ENCODE measurements at places on chromosomes 4 and X. TPM values are rescaled to one million over a fixed set of nuclear protein-coding genes. Genes with fewer than 3 reads are reported as not detected.

Gene NLRP2B
- 0.28 TPM for total RNA-seq

DNA sequence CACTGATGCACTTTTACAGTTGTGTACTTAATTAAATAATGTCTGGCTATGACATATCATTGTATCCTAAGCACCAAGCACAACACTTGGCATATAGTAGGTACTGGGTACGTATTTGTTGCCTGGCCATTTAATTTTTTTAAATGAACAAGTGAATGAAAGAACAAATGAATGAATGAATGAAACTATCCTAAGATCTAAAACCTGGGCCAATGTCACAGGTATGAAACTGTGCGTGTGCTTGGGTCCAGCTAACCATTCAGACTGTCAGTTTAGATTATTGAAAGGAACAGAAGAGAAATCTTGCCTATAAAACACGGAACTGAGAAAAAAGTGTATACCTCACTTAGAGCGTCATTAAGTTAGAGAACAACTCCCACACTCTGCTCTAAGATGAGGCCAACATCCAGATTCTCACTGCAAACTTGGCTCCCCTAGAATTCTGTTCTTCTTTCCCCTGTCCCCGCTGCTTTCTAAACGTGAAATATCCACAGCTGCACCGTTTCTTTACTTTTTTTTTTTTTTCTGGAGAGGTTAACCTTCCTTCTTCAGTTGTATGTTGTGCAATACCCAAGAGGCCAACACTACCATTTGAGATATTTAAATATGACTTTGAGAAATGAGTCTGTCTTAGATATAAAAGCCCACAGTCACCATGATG, 17.3 kb upstream of the SEL1L3 start:
- H3K27ac ChIP-seq: no peak overlapping the region
- no peaks in the 10 kb centered on the region for H3K4me1 ChIP-seq
- no peak overlapping the region for H3K4me3 ChIP-seq
- no peaks in the 10 kb centered on the region for H3K36me3 ChIP-seq

DNA sequence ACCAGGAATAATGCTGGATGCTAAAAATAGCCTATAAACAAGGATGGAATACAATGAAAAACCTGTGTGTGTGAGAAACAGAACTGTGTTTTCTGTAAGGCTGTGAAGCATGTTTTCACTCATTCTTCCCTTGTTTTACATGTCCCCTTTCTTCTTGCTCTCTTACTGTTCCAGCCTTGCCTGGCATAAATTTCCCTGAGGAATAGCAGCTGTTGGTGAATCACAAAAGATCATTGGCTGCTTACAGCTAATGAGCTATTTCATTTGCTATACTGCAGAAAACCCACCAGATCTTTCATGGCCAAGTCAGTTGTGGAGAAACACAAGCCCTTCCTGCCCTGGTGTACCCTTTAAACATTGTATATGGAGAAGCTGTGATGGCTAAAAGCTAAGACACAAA, 91.1 kb downstream of the LDB2 start:
- no peak overlapping the region for H3K4me3 ChIP-seq
- DNase-seq: no peak
- no peaks in the 10 kb centered on the region for H3K36me3 ChIP-seq
- H3K27ac ChIP-seq: no peak overlapping the region

Gene CAPN6
- 0.81 TPM for total RNA-seq

Gene SOD3
- total RNA-seq: 164 TPM

Gene KCNIP4
- 19.9 TPM for total RNA-seq

Gene PNMA6F
- total RNA-seq: not detected

Gene ERCC6L
- 0.16 TPM for total RNA-seq

Gene RHOH
- 1.4 TPM for total RNA-seq

Gene SYTL5
- not detected for total RNA-seq

- no peak overlapping the region for H3K27ac ChIP-seq
- H3K36me3 ChIP-seq: no peaks in the 10 kb centered on the region
- no peaks in the 10 kb centered on the region for H3K4me1 ChIP-seq
- no peak for DNase-seq
- H3K27me3 ChIP-seq: no peaks in the 10 kb centered on the region
Measured at GRCh38 chrX:37998586-37999262, 7.6 kb upstream of the SYTL5 start.

DNA sequence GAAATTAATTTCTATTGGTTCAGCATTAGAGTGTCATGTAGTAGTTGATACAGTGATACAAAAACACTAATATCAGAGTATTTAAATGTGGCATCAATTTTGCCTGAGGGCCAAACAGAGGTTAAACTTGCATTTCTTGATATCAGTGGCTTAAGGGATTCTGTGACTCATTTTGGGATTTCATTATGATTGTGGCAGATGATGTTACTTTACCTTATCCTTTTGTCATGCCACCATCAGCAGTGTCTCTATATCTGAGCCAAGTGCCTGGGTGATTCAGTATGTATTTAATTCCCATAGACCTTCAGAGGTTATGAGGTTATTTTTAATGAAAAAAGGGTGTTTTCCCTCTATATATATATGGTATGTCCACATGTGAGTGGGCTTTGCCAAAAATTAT, 582.9 kb downstream of the ADGRL3 start:
- no peaks in the 10 kb centered on the region for H3K36me3 ChIP-seq
- H3K27ac ChIP-seq: no peak overlapping the region
- H3K4me3 ChIP-seq: no peak overlapping the region
- DNase-seq: no peak
- H3K4me1 ChIP-seq: no peaks in the 10 kb centered on the region

GRCh38 chr4:31069151-31069550, 349.0 kb downstream of the PCDH7 start:
- peaks cover 18% of the 10 kb centered on the region for H3K4me1 ChIP-seq
- no peak overlapping the region for H3K27ac ChIP-seq
- H3K27me3 ChIP-seq: no peaks in the 10 kb centered on the region
- H3K4me3 ChIP-seq: no peak overlapping the region

DNA sequence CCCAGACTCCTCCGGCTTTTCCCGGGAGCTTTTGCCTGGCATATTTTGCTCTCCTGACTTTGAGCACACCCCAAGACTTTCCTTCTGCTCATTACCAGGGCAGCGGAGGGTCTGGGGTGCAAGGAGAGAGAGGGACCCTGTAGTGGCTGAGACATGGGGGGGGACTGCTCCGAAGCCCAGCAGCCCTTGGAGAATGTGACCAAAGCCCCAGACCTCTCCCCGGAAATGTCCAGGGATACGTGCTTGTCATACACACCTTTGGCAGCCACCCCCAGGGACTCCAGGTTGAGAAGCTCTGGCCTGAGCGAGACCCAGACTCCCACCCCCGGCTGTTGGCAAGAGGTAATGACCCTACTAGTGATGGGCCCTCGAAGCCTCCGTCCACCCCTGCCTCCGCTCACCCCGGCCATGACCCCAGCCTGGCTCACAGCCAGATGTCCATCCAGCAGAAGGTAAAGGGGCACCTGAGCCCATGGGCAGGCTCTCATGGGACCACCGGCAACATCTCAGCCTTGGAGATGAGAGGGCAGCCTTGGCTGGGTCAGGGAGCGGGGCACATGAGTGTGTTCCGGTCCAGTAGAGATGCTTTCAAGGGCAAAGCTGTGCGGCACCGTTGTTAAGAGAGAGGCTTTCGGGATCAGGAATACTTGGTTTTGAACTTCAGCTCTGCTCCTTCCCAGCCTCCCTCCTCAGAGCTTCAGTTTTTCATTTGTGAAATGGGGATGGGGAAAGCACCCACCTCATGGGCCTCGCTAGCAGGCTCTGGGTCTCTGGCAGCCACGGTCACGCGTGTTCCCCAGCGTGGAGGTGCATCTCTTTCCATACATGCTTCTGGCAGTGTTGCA, 2.0 kb downstream of the PSAPL1 start:
- H3K4me1 ChIP-seq: no peaks in the 10 kb centered on the region
- H3K36me3 ChIP-seq: no peaks in the 10 kb centered on the region
- no peak overlapping the region for H3K27ac ChIP-seq

DNA sequence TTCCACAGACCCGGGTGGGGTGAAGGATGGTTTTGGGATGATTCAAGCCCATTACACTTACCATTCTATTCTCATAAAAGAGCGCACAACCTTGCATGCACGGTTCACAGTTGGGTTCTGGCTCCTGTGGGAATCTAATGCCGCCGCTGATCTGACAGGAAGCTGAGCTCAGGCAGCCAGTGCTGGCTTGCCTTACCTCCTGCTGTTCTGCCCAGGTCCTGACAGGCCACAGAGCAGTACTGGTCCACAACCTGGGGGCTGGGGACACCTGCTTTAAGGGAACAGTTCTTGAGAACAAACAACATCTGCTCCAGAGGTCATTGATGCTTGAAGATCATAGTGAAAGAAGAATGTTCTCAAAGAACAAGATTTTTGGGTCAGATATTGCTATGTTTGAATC, 8.0 kb upstream of the HS3ST1 start:
- no peak overlapping the region for H3K27ac ChIP-seq
- H3K4me1 ChIP-seq: no peaks in the 10 kb centered on the region
- H3K4me3 ChIP-seq: no peak overlapping the region

DNA sequence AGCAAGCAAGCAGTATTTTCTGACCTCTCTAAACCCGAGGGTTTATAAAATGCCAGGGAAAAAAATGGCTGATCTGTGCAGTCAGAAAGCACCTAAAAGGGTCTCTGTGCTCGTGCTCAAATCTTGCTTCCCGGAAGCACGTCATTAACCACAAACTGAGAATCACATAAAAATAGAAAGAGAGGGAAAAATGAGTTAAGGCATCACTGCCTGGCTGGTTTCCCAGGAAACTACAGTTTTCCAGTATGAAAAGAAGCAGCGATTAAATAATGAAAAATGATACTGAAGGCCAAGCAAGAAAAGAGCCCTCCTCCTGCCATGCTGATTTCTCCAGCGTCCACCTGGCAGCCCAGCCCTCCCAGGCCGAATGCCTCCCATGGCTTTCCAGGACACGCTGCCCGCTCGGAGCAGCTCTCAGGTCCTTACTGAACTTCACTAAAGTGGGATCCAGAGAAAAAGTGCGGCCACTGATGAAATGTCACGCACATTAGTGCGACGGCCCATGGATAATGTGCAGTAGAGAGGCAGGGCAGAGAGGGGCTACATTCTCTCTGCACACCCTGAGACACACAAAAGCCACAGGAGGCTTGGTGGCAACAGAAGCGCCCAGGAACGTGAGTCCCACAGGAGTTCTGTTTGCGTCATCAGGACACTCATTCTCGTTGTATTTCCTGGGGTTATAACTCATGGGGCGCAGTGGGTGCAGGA, 80.4 kb downstream of the WFS1 start:
- no peaks in the 10 kb centered on the region for H3K4me1 ChIP-seq
- peaks cover 42% of the 10 kb centered on the region for H3K27me3 ChIP-seq
- H3K27ac ChIP-seq: no peak overlapping the region
- DNase-seq: no peak

DNA sequence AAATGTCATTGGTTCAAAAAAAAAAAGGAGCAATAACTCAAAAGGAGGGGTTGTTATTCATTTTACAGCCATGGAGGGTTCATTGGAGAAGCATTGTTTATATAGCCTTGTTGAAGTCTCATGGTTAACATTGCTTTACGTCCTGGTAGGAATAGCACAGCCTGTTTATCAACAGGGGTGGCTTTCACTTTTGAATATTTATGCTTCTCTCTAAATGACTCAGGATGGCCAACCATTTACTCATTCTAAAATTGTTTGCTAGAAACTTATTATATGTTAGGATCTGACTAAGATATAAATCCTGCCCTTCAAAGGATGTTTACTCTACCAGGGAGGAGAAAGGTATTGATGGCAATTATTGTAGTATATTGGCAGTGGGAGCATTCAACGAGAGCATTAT, 534.1 kb upstream of the GALNTL6 start:
- no peaks in the 10 kb centered on the region for H3K27me3 ChIP-seq
- H3K36me3 ChIP-seq: no peaks in the 10 kb centered on the region
- no peak overlapping the region for H3K27ac ChIP-seq
- no peaks in the 10 kb centered on the region for H3K4me1 ChIP-seq
- no peak overlapping the region for H3K4me3 ChIP-seq

Gene LAMP2
- total RNA-seq: 76.7 TPM

DNA sequence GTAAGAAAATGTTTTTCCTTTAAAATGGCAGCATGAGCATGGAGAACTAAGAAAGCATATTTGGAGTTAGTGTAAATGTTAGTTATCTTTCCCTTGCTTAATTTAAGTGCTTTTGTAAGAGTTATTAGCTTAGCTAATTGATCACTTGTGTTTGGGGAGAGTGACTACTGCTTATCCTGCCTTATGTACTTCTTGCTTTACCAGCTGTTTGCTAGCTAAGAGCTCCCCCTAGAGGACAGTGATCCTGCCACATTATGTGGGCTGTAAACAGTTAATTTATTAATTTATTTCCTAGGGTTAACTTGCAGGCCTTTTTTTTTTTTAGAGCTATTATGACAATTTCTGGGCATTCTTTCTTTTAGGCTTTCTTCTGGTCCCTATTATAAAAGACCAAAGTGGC, 435.8 kb downstream of the MAGEB5 start:
- H3K36me3 ChIP-seq: no peaks in the 10 kb centered on the region
- H3K4me3 ChIP-seq: no peak overlapping the region
- no peak for DNase-seq
- no peaks in the 10 kb centered on the region for H3K4me1 ChIP-seq

DNA sequence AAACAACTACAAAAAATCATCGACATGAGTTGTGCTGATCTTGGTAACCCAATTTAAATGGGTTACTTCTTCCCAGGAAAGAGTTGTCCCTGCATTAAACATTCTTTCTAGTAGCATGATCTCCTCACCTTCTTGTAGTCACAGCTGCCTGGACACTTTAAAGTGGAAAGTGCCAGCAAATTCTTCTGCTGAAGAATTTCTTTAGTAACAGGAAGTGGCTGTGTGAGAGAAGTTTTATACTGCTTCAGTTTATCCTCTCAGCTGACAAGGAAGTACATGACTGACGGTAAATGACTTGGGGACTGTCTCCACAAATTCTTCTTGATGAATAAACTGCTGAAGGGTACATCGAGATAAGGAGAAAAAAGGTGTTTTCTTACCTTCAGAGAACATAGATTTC, 18.2 kb upstream of the TNIP3 start:
- H3K27ac ChIP-seq: no peak overlapping the region
- H3K27me3 ChIP-seq: no peaks in the 10 kb centered on the region
- H3K36me3 ChIP-seq: no peaks in the 10 kb centered on the region
- H3K4me1 ChIP-seq: no peaks in the 10 kb centered on the region
- H3K4me3 ChIP-seq: no peak overlapping the region

- H3K27me3 ChIP-seq: no peaks in the 10 kb centered on the region
- H3K4me1 ChIP-seq: peaks cover 23% of the 10 kb centered on the region
- no peaks in the 10 kb centered on the region for H3K36me3 ChIP-seq
- no peak for DNase-seq
- no peak overlapping the region for H3K27ac ChIP-seq
Measured at GRCh38 chr4:77445823-77446222, 159.8 kb upstream of the CXCL13 start.

GRCh38 chr4:184167576-184167975, 50.1 kb downstream of the ENPP6 start:
- DNase-seq: no peak
- peaks cover 13% of the 10 kb centered on the region for H3K27me3 ChIP-seq
- no peak overlapping the region for H3K4me3 ChIP-seq
- H3K27ac ChIP-seq: no peak overlapping the region
